Left kidney (tissue), 8 donors: ENCODE measurements at places on chromosomes 5 and 9. TPM values are rescaled to one million over a fixed set of nuclear protein-coding genes. Genes with fewer than 3 reads are reported as not detected.

DNA sequence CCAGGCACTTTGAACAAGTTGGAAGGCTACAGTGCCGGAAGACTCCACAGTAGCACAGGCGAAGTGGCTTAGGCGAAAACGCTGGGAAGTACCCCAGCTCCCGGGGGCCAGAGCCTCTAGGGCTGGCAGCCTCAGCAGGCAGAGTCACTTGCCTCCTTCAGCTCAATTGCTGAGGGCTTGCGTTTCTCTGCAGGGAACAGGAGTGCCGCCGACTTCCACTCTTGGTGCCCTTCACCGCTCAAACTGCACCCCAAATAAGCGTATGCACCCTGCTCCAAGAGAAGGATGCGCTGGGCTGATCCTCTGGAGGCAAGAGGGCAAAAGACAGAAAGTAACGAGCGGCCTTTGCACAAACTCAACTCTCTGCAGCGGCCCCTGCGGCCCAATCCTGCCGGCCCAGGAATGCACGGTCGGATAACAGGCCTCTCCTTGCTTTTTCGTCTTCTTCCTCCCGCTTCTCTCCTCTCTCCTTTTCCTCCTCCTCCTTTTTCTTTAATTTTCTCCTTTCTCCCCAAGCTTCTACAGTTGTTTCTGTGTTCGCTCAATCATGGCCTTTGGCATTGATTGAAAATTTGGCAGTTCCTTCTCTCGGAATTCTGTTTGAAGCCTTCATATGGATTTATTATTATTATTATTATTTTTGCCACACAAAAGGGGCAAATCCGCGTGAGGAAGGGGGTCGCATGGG, 1.1 kb upstream of the S1PR3 start:
- no peak for DNase-seq

- peak; percentile 19 for DNase-seq
These were observed 98.6 kb downstream of the YTHDC2 start for GRCh38 chr5:113612060-113612496.

DNA sequence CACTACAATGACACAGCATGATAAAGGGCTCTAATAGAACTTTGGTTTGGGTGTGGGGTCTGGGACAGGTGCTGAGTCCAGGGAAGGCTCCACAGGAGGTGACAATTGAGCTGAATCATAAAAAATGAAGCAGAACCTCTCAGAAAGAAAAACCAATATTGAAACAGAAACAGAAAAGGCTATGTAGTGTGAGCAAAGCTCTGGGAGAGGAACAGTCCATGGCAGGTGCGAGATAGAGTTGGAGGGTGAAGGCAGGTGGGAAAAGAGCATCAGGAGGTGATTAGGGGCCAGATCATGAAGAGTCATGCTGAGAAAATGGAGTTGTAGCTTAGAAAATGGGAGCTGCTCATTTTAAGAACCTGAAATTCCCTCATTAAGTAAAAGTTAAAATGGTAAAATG, 164.9 kb downstream of the KCTD16 start:
- DNase-seq = no peak

DNA sequence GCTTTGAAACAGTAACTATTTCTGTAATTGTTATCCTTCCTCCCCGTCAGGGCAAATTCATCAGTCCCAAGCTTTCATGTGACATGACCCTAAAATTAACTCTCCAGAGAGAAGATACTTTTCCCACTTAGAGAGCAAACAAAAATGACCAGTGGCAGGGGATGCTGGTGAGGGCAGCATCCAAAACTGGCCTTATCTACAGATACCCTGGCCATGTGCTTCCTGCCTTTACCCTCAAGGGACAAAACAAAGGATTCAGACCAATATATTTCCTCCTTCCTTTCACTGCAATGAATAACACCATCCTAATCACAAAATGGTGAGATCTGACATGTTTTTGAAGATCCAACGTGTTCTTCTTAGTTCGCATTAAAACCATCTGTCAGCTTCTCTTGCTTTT, 267.2 kb downstream of the MAN2A1 start:
- DNase-seq = no peak

DNA sequence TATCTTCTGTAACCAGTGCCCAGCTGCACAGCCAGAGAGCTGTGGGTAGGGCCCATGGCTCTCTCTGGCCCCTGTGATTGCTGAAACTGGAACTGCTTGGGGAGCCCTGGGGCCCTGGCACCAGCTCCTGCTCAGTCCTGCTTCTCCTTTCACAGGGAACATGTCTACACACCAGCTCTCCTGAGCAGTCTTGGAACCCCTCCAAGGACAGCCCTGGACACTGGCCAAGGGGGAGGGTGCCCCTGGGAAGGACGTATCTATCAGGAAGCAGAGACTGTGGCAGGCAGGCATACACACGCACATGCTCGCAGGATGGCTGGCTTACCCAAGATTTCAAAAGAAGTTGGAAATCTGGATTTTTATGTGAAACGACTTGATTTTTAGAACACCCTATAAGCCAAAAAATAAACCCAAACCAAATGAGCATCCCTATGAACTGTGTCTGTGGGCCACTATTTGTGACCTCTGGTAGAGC, 8.8 kb upstream of the TRAF1 start:
- peak; percentile 71 for DNase-seq

GRCh38 chr5:57676222-57677098, 193.8 kb upstream of the ACTBL2 start:
- DNase-seq = peak; percentile 51

DNA sequence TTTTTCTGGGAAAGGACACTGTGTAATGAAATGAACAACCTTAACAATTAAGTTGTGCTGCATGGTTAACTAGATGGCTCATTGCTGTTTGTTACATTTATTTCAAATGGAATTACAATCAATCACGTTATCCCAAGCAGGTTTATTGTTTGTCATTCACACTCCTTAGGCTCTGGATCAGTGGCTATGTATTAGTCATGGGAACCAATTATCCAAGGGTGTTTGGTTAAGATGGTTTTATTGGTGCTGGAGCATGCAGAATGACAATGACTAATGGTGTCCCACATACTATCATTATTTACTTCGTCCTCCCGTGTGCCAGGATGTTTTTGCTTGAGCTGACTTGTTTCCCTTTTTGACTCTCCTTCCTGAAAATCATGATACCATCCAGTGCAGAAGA, 10.6 kb upstream of the TRPC7 start:
- no peak for DNase-seq

GRCh38 chr5:84618262-84618661, 233.6 kb upstream of the EDIL3 start:
- no peak for DNase-seq

- no peak for DNase-seq
These were observed 79.4 kb upstream of the SAP30L start for GRCh38 chr5:154366353-154366752.

TPRN gene
- polyA plus RNA-seq = 10.9 TPM

SPINK9 gene
- polyA plus RNA-seq = 0.55 TPM
